B cell (primary cell): ENCODE measurements at places on chromosomes 13 and 19. TPM values are rescaled to one million over a fixed set of nuclear protein-coding genes. Genes with fewer than 3 reads are reported as not detected.

Gene OR10H1
- 0.07 and 0.10 TPM in 2 replicates for total RNA-seq

Gene OVOL3
- total RNA-seq, result not detected in 2 replicates

Gene ATCAY
- total RNA-seq, result not detected in 2 replicates

Gene FAAP24
- 1.4 and 2.7 TPM in 2 replicates for total RNA-seq

Gene ZNF222
- total RNA-seq, result 7.5 and 9.1 TPM in 2 replicates
